Kidney (tissue), 22 donors: ENCODE measurements at places on chromosomes 3 and 15. TPM values are rescaled to one million over a fixed set of nuclear protein-coding genes. Genes with fewer than 3 reads are reported as not detected.

- no peaks in the 10 kb centered on the region for H3K36me3 ChIP-seq
- no peaks in the 10 kb centered on the region for H3K4me1 ChIP-seq
- H3K4me3 ChIP-seq = no peak overlapping the region
- peak; percentile 78 for DNase-seq
- H3K27me3 ChIP-seq = no peaks in the 10 kb centered on the region
- H3K27ac ChIP-seq = no peak overlapping the region
Observed at GRCh38 chr15:101006931-101007691, 88.0 kb downstream of the LRRK1 start.

- no peak overlapping the region for H3K4me3 ChIP-seq
- no peaks in the 10 kb centered on the region for H3K36me3 ChIP-seq
- H3K27me3 ChIP-seq = no peaks in the 10 kb centered on the region
- DNase-seq = no peak
- no peak overlapping the region for H3K27ac ChIP-seq
Observed at GRCh38 chr15:99722406-99722805, 10.8 kb downstream of the LYSMD4 start.

GRCh38 chr15:73239564-73240215, 129.1 kb downstream of the HCN4 start:
- no peaks in the 10 kb centered on the region for H3K27me3 ChIP-seq
- no peaks in the 10 kb centered on the region for H3K4me1 ChIP-seq

GRCh38 chr3:56952061-56952460, 108.4 kb upstream of the SPATA12 start:
- H3K4me3 ChIP-seq = no peak overlapping the region
- no peak for DNase-seq
- no peak overlapping the region for H3K27ac ChIP-seq
- no peaks in the 10 kb centered on the region for H3K36me3 ChIP-seq

GRCh38 chr15:71732636-71733035, 77.7 kb upstream of the NR2E3 start:
- DNase-seq = no peak
- H3K4me1 ChIP-seq = no peaks in the 10 kb centered on the region
- H3K4me3 ChIP-seq = no peak overlapping the region
- no peaks in the 10 kb centered on the region for H3K27me3 ChIP-seq
- no peaks in the 10 kb centered on the region for H3K36me3 ChIP-seq

- H3K36me3 ChIP-seq = no peaks in the 10 kb centered on the region
- no peak overlapping the region for H3K27ac ChIP-seq
- DNase-seq = no peak
- no peaks in the 10 kb centered on the region for H3K27me3 ChIP-seq
- no peak overlapping the region for H3K4me3 ChIP-seq
Observed at GRCh38 chr3:112860898-112861297, 14.2 kb upstream of the CD200R1L start.

The CCDC33 gene
- polyA plus RNA-seq = not detected

The DOCK3 gene
- 0.49 TPM for polyA plus RNA-seq

The ZNF710 gene
- 11.0 TPM for polyA plus RNA-seq

The CCDC39 gene
- polyA plus RNA-seq = not detected
